ENCODE measurements at places on chromosomes 4 and X.

DNA sequence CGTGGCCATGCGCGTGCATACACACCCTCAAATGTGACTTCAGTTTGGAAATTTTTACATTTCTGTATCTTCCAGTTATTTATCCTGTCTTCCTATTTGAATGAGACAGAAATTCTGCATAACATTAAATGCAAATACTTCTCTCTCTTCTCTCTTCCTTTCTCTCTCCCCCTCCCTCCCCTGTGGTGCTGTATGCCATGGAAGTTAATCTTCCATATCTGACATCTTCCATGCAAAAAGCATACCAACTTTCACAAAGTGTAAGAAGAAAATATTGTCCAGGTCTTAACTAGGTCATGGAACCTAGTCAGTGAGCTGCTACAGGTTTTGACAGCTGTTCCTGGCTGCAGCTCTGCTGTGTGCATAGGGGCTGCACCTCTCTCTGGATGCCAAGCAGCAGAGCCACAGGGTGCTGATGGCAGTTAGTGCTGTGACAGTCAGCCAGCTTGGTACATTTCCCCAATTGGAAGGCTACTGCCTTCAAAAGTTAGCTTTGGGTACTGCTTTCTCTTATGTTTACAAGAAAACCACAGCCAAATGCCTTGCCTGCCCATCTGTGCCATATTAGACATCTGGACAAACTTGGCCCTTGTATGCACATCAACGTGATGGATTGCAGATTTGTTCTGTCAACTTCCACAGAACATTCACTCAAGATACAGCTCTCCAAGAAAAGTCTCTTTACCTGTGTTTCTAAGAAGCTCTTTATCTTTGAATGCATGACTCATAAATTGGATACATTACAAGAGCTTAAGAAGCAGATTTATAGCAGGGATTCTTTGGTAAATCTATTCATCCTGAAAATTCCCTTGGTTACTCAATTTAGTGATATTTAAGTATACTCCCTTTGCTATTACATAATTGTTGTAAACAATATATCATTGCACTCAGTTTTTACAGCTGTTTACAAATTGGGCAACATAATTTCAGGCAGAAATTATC, 623.8 kb downstream of the EPHA5 start:
- no peak for DNase-seq

DNA sequence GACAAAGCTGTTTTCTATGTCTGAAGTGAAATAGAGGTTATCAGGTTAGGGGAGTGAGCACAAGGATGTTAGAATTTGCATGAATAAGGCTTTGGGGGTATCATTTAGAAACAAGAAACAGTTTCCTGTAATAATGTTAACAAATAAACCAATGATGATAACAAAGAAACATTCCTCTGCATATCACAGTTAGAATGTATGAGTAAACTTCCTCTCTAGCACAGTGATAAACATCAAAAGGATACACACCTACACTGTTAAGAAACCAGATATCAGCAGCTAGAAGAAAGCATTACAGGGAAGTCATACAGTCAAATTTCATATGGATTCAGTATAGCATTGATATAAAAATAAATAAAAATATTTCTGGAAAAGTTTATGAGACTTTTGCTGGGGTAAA, 340.0 kb upstream of the MAGEB16 start:
- DNase-seq = no peak

DNA sequence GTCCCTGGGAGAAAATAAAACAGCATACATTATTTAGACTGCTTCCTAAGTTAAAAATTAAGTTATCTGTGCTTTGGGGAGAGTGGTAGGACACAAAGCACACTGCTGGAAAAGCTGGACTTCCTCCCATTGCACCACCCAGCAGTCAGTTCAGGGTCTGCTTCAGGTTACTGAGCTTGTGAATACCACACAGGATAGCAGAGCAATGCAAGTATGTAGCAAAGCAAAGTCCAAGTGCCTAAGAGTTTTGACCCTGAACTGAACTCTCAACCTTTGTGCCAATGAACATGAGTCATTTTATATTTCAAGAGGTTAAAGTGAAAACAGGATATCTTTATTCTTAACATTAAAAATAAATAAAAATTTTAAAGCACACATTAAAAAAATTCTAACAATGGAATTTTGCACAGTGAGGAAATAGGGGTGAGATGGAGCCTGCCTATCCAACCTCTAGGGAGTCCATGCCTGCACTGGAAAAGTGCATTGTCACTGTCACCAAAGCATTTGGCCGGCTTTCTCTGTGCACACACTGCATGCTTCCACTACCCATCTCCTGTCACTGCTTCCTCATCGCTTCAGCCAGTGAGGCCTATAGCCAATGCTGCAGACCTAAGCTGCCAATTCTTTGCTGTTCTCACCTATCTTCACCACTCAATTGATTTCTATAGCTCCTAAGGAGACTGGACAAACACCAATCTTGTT, 50.9 kb downstream of the ABCG2 start:
- no peak for DNase-seq

GRCh38 chr4:85393201-85393600, 81.7 kb upstream of the ARHGAP24 start:
- DNase-seq = no peak

DNA sequence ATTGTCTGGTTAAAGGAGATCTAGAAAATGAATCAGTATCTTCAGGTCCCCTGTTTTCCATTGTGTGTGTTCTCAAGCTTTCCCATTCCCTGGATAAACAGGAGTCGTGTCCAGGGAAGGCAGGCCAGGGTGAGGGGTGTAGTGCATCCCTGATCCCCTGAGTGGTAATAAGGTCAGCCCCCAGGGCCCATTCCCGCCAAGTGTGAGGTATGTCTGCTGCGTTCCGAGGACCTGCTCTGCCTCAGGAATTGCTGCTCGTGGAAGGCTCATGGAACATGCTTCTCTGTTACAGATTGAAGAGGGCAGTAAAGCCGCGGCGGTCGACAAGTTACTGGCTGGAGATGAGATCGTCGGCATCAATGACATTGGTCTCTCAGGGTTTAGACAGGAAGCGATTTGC, 87.1 kb downstream of the SHROOM2 start:
- no peak for DNase-seq

- no peak for DNase-seq
These were observed 43.1 kb downstream of the ZGRF1 start for GRCh38 chr4:112593438-112594133.

GRCh38 chr4:159174645-159175084, 71.8 kb downstream of the RAPGEF2 start:
- no peak for DNase-seq

DNA sequence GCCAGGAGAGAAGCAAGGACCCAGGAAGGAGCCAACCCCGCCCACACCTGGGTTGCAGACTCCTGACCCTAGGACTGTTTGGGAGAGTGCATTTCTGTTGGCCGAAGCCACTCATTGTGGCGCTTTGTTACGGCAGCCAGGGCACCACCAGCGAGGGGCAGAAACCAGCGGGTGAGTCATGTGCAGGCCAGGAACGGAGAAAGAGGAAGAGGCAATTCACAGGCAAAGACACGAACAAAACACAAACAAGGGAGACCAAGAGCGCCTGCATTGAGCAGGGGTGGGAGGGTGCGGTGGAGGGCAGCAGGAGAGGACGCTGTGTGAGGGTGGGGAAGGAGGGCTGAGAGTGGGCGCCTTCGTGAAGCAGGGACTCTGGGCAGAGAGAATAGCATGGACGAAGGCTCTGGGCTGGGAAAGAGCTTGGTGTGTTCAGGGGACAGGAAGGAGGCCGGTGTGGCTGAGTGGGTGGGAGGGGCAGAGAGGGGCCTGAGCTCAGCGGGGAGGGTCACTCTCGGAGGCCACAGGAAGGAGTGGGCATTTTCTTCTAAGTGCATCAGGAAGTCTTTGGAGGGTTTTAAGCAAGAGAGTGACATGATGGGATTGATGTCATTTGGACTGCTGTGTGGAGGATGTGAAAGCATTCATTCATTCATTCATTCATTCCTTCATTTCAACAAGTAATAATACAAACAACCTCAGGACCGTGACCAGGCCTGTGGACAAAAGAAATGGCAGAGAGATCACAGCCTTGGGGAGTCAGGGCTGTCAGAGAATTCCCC, 12.2 kb upstream of the WFS1 start:
- peak; percentile 11 for DNase-seq
